Eye (tissue), 1 donor: ENCODE measurements at places on chromosomes 1 and 21.

- DNase-seq: no peak
These were observed 172.7 kb downstream of the TGFBR3 start for GRCh38 chr1:91712981-91713841.

- no peak for DNase-seq
These were observed 8.7 kb downstream of the SMG7 start for GRCh38 chr1:183480971-183481441.

DNA sequence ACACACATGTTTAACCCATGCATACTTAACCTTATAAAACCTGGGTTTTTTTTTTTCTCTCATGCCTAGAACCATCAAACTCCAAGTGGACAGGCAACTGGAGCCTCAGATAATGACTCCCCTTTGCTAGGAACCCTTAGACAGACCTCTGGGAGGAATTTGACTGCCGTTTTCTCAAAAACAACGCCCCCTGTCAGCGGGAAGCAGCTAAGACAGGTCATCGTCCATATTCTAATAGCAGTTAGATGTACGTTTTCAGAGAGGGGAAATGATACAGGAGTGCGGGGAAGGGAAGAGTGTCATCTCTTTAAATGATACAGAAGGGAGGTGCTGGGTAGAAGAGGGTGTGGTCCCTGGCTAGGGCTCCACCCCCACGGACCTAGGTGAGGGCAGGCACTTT is 34.7 kb downstream of the LRRC3 start:
- no peak for DNase-seq

- DNase-seq: no peak
These were observed 102.4 kb downstream of the PGBD5 start for GRCh38 chr1:230323686-230324085.

DNA sequence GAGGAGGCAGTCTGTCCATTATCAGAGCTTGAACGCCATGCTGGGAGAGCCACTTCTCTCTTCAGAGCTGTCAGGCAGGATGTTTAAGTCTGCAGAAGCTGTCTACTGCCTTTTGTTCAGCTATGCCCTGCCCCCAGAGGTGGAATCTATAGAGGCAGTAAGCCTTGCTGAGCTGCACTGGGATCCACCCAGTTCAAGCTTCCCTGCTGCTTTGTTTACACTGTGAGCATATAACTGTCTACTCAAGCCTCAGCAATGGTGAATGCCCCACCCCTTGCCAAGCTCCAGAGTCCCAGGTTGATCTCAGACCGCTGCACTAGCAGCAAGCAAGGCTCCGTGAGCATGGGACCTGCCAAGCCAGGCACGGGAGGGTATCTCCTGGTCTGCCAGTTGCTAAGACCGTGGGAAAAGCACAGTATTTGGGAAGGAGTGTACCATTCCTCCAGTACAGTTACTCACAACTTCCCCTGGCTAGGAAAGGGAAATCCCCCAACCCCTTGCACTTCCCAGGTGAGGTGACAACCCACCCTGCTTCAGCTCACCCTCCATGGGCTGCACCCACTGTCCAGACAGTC is 32.5 kb downstream of the RGS13 start:
- no peak for DNase-seq

DNA sequence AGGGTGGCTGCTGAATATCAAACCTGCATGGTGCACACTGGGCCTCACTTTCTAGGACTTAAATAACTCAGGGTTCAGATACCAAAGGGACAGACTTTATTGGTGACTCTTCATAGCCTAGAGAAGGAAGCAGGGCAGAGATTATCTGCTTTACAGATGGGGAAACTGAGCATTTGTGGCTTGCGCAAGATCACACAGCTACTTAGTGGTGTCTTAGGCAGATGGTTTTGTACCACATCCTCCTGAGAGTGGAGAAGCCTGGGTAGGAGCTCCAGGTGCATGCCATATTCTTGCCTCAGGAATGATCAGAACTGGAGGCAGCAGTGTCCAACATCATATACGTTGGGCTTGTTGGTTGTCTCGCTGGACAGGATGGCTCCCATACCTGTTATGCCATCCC is 6.8 kb upstream of the DPH2 start:
- DNase-seq: no peak
